ENCODE measurements at places on chromosomes 3 and 15.

DNA sequence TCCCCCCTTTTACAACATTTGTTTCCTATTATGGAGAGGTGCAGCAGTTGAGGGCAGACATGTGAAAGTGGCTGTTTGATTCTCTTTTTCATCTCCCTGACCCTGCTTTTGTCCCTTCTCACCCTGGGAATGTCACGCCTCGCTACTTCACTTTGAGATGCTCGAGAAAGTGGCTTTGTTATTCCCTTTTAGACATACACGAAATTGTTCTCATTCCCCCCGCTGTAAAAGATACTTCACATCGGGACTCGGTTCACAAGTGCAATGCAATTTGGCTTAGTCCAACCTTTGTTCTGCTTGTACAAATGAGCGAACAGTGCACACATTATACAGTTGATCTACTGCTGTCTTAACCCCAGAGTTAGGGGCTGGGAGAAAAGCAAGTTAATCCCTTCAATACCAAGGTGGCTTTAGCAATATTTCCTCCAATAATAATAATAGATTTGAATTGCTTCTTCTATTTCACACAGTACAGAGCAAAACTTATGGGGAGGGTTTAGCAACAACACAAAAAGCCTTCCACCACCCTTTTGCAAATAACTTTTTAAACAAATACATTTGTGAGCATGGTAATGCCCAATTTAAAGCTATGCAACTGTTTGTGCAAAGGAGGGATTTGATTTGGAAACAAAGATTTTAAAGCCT is 5.7 kb upstream of the FOXB1 start:
- no peak for DNase-seq

GRCh38 chr15:88542342-88542733 is 4.1 kb downstream of the DET1 start:
- no peak for DNase-seq

GRCh38 chr15:28977377-28978010 is 91.7 kb downstream of the APBA2 start:
- peak; percentile 2 for DNase-seq

DNA sequence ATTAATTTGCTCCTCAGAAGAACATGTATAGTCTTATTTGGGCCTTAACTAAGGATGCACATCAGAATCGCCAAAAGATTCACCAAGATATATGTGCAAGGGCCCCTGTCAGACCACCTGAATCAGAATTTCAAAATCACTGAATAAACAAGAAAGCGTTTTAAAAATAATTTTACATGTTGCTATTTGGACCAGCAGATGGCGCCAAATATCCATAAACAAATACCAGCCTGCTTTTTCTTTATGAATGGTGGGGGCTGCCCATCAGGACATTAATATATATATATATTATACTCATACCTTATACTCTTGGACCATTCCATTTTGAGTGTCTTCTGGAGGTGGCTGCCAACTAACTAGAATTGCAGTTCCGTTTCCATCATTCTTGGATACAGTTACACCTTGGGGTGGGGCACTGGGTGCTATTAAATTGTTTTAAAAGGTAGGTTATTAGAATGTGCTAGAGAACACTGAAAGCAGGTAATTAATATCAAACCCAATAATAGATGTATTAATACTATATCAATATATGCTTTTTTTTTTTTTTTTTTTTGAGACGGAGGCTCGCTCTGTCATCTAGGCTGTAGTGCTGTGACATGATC is 1108.3 kb downstream of the ROBO1 start:
- peak; percentile 16 for DNase-seq

- DNase-seq, result no peak
Measured at GRCh38 chr15:63818629-63819028, 15.1 kb downstream of the HERC1 start.

- no peak for DNase-seq
Measured at GRCh38 chr3:41024031-41024836, 175.1 kb upstream of the CTNNB1 start.

- DNase-seq, result no peak
Measured at GRCh38 chr3:105417525-105418289, 51.0 kb downstream of the ALCAM start.

Data from T1000 (cell line).